Pancreas (tissue), 10 donors: ENCODE measurements at places on chromosomes 1 and 21. TPM values are rescaled to one million over a fixed set of nuclear protein-coding genes. Genes with fewer than 3 reads are reported as not detected.
A peak's percentile ranks its signal among the peaks of the same experiment; 100 is the strongest.

GRCh38 chr1:204065174-204065985 is 7.5 kb upstream of the SOX13 start:
- no peaks in the 10 kb centered on the region for H3K4me1 ChIP-seq
- no peak for DNase-seq
- no peak overlapping the region for H3K27ac ChIP-seq
- no peaks in the 10 kb centered on the region for H3K36me3 ChIP-seq
- H3K4me3 ChIP-seq = no peak overlapping the region

GRCh38 chr1:119286587-119287181 is 81.9 kb upstream of the HAO2 start:
- H3K27me3 ChIP-seq = no peaks in the 10 kb centered on the region
- no peak overlapping the region for H3K4me3 ChIP-seq
- H3K4me1 ChIP-seq = no peaks in the 10 kb centered on the region
- no peak for DNase-seq

- no peaks in the 10 kb centered on the region for H3K36me3 ChIP-seq
- DNase-seq = peak; percentile 49
- H3K4me1 ChIP-seq = no peaks in the 10 kb centered on the region
- no peaks in the 10 kb centered on the region for H3K27me3 ChIP-seq
- no peak overlapping the region for H3K27ac ChIP-seq
- H3K4me3 ChIP-seq = no peak overlapping the region
Observed at GRCh38 chr1:40625076-40625475, 40.4 kb downstream of the RIMS3 start.

DNA sequence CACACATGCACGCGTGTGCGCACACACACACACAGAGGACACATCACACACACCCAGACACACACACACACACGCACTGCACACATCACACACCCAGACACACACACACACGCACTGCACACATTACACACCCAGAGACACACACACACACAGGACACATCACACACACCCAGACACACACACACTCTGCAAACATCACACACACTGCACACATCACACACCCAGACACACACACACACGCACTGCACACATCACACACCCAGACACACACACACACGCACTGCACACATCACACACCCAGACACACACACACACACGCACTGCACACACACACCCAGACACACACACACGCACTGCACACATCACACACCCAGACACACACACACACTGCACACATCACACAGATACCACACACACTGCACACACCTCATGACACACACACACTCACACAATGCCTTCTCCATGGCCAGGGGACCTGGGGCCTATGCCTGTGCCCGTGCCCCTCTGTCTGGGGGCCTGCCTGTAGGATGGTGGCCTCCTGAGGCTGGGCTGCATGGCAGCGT is 24.4 kb downstream of the CRYAA start:
- no peak overlapping the region for H3K4me3 ChIP-seq
- H3K27ac ChIP-seq = no peak overlapping the region
- DNase-seq = peak; percentile 2
- H3K4me1 ChIP-seq = no peaks in the 10 kb centered on the region
- H3K27me3 ChIP-seq = no peaks in the 10 kb centered on the region

GRCh38 chr1:17158961-17159360 is 39.7 kb upstream of the PADI2 start:
- no peaks in the 10 kb centered on the region for H3K4me1 ChIP-seq
- no peak overlapping the region for H3K27ac ChIP-seq
- no peak overlapping the region for H3K4me3 ChIP-seq
- H3K27me3 ChIP-seq = no peaks in the 10 kb centered on the region
- H3K36me3 ChIP-seq = no peaks in the 10 kb centered on the region
- DNase-seq = no peak

- H3K4me1 ChIP-seq = no peaks in the 10 kb centered on the region
- H3K27ac ChIP-seq = no peak overlapping the region
- DNase-seq = no peak
- H3K36me3 ChIP-seq = no peaks in the 10 kb centered on the region
- H3K4me3 ChIP-seq = no peak overlapping the region
Observed at GRCh38 chr1:214838351-214838750, 235.4 kb downstream of the CENPF start.

DNA sequence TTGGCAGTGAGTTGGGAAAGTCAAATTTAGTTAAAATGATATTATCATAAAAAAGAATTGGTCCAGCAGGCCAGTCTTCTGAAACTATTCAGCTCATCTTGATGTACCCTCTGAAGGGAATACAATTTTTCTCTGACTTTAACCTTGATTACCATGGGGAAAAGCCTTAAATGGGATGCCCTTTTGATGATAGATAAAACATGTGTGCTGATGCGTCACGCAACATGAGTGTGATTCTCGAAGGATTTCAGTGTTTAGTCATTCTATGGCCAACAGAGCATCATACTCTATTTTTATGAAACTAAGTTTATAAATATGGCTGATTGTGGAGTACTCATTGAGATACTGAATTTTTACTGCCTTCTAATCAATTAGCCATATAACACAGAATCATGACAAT is 171.5 kb downstream of the ZNF281 start:
- no peaks in the 10 kb centered on the region for H3K4me1 ChIP-seq
- no peaks in the 10 kb centered on the region for H3K36me3 ChIP-seq
- no peak for DNase-seq
- no peaks in the 10 kb centered on the region for H3K27me3 ChIP-seq

- peaks cover 35% of the 10 kb centered on the region for H3K4me1 ChIP-seq
- H3K36me3 ChIP-seq = no peaks in the 10 kb centered on the region
- no peak overlapping the region for H3K27ac ChIP-seq
Observed at GRCh38 chr1:113780374-113781146, 21.3 kb upstream of the PHTF1 start.

Gene TRAF3IP3
- polyA plus RNA-seq = 0.68 TPM

Gene SH2D2A
- 1.3 TPM for polyA plus RNA-seq

Gene CHIA
- polyA plus RNA-seq = not detected

Gene ADAMTS4
- polyA plus RNA-seq = 3.9 TPM

Gene TMEM234
- polyA plus RNA-seq = 23.5 TPM
